AG08396 (cell line): ENCODE measurements at places on chromosomes 13 and 19.

GRCh38 chr13:91211510-91211909 is 136.0 kb upstream of the MIR17HG start:
- no peak for DNase-seq

- DNase-seq = no peak
Observed at GRCh38 chr19:32061315-32061714, 284.1 kb upstream of the ZNF507 start.

DNA sequence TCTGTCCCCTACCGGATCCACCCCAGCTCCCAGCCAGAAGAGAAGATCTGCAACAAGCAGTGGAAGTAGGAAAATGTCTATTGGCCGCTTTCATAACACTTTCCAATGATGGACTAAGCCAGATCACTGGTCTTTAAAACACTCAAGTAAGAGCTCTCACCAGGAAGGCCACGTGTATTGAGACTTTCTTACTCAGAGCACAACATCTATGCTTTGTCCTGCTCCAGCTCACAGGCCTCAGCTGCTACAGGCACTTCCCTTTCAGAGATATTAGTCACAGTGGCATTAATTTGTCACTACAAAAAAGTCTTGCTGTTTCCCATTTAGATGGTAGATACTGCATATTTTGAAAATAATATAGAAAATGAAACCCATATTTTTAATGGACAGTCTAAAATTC is 164.2 kb downstream of the ABCC4 start:
- DNase-seq = no peak

DNA sequence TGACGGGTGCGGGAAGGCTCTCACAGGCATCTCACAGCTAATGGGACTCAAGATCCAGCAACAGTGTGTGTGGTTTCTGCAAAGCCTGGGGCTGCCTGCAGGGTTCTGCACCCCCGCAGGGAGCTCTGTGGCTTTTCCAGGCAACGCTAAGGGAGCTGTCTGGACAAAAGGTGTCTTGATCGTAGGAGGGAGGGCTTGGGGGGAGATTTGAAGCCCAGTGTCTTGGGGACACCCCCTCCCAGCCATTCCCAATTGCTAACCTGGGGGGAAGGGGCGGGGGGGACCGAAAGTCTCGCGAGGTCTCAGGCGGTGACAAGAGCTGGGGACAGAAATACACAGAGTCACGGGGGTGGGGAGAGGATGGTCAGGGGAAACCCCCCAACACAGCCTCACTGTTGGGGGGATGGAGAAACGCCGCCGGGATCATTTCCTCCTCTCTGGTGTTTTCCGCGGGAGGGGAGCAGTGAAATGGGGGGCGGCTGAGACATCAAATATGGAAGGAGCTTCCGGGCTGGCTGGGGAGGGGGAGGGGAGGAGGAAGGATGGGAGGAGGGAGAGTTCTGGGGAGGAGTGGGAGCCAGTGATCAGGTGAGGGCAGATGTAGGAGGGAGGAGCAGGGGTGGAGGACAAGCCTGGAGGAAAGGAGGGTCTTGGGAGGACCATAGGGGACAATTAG is 13.3 kb downstream of the KCNC3 start:
- no peak for DNase-seq

- no peak for DNase-seq
Observed at GRCh38 chr13:113850722-113851479, 13.0 kb downstream of the GAS6 start.

GRCh38 chr13:103161476-103161875 is 95.3 kb upstream of the SLC10A2 start:
- no peak for DNase-seq

GRCh38 chr19:50835785-50836542 is 2.6 kb upstream of the KLK15 start:
- peak; percentile 93 for DNase-seq

DNA sequence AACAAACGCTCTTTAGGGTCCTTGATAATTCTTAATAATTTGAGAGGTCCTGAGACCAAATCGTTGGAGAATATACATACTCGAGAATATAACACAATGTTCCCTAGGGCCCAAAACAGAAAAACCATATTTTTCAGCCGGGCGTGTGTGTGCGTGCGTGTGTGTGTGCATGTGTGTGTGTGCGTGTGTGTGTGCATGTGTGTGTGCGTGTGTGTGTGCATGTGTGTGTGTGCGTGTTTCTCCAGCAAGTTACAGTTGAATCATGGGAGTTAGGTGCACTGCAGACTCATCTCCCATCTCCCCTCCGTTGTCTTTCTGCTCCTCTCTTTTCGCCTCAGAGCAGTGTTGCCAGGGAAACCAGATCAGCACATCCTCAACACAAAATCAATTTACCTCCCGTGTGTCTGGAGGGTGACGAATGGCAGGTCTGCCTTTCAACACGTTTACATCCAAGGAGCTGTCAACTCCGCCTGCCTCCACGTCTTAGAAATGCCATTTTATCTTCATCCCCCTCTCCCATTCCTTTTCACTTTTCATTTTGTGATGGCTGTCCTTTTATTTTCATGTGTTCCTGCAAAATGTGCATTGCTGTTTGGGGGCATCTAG is 8.3 kb upstream of the PNMA8B start:
- DNase-seq = no peak

DNA sequence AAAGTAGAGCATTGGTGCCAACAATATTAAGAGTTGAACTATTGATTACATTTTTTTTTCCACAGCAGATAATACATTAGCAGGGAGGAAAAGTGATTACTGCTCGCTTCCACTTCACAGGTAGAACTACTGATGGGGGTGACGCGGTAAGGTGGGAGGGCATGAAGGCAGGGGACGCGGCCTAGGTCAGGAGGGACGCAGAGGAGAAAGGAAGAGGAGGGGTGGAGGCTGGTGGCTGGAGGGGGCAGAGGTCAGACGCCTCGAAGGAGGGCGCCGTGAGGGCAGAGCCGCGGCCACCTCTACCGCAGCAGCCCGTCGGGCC is 287 bp upstream of the B3GLCT start:
- DNase-seq = no peak

GRCh38 chr19:22623841-22624221 is 10.3 kb upstream of the ZNF492 start:
- no peak for DNase-seq

GRCh38 chr19:38695317-38695683 is 47.9 kb downstream of the ACTN4 start:
- no peak for DNase-seq

- DNase-seq = no peak
Observed at GRCh38 chr19:39360599-39360998, 18.4 kb downstream of the SAMD4B start.

DNA sequence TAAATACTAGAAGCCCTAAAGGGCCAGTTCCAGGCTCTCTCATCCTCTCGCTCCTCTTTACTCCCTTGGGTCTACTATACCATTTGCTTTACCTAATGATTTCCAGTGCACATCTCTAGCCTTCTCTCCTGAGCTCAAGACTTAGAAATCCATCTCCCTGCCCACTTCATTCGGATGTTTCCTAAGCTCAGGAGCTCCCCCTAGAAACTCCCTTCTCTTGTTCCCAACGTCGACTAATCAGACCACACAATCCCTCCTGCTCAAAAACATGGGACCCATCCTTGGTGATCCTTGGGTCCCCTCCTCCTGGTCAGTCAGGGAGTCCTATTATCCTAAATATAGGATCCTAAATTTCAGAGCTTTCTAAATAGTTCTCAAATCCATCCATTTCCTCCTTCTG is 21.1 kb upstream of the STK24 start:
- DNase-seq = no peak

DNA sequence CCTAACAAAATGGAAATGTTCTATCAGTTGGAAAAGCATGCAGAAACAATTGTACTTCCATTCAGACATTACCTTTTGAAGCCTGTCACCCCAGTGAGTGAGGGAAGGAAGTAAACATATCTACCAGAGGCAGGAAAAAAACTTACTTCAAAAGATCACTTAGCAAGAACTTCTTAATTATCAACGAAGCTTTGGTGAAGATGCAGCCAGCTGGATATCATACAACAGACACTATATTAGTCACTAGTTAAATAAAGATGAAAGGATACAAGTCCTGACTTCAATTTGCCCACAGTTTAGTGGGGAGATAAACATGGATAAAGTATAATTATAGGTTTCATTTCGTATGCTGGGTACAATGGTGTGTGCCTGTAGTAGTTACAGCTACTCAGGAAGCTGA is 148.8 kb downstream of the TNFRSF19 start:
- no peak for DNase-seq

DNA sequence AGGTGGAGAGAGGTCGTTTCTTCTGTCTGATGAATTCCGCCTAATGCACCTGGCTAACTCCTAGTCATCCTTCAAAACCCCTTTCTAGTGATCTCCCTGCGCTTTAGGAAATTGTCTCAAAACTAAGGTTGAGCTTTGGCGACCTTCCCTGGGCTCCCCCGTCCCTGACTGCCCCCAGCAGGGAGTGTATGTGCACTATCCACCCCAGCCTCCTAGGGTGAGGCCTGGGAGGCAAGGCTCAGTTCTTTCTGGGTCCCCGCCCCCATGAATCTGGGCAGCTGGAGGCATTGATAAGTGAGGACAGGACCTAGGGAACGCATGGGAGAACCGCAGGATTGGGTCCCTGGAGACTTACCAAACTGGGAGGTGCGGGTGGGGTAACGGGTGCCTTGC is 378 bp downstream of the TLE6 start:
- no peak for DNase-seq

- DNase-seq = no peak
Observed at GRCh38 chr19:16024266-16025107, 51.8 kb upstream of the TPM4 start.

DNA sequence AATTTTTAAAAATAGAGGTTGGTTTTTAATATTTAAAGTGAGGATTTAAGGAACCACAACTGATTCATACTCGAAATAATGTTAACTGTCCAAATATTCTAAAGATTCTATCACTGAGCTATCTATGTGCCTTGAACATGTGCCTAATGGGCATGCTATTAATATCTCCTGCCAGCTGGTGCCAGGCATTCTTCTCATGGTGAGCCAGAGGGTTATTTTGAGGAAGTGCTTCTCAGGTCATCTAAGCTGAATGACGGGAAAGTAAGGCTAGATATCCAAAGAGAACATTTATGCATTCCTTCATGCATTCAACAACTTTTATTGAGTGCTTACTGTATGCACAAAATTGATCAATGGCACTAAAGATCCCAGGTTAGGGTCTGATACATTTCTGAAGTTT is 138.2 kb downstream of the PIBF1 start:
- DNase-seq = peak; percentile 16

GRCh38 chr19:41657157-41657556 is 30.3 kb upstream of the CEACAM4 start:
- no peak for DNase-seq

DNA sequence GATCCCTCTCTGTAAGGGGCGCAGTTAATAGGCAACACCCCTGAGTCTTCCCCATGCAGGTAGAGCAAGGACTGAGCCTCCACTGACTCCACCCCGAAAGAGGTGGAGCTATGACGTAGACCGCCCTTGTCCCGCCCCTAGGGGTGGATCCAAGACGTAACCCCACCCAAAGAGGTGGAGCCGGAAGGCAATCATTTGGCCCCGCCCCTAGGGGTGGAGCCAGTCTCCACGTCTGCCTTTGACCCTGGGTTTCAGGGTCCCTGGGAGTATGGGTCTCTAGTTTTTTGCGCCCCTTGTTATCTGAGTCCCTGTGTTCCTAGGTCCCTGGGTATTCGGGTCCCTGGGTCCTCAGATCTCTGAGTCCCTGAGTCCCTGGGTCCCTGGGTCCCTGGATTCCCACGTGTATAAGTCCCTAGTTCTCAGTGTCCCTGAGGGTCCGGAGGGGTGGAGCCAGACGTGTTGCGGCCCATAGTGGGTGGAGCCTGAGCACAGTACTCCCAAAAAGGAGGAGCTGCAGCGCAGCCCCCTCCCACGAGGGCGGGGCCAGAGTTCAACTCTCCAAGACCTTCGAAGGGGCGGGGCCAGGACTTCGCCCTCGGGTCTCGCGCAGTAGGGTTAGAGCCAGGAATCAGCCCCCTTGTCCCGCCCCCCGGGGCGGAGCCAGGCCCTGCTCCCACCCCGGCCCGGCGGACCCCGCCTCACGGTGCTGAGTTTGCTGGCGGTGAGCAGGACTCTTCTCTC is 5.3 kb downstream of the DENND1C start:
- DNase-seq = peak; percentile 88

DNA sequence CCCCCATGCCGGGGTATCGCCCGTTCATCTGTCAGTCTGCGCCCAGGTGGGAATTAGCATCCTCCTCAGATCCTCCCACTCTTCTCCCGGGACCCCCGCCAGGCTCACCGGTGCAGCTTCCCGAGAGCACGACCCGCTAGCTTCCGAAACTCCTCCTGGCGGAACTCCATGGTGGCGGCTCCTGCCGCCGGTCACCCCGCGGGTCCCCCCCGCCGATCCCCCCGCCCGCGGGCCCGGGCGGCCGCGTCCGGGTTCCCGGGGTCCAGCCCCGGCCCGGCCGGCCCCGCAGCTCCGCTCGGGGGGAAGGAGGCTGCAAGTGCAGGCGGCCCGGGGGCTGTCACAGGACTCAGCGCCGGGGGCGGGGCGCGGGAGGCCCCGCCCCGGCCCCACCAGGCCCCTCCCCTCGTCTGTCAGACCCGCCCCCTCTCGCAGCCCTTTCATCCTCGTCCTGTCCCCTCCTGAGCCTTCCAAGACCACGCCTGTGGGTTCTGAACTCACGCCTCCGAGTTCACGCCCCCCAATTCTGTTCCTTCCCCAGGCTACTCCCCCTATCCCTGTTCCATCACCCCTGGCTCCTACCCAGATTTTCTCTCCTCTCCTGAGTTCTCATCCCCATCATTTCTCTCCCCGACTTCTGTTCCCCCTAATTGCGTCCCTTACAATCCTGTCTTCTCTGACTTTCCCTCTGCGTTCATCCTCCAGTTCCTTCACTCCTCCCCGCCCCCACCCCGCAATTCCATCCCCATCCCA is at the start of gene SLC17A7:
TSS of gene SLC17A7 (minus strand) at position 318 of the 750 bp plus-strand sequence. CDS start at position 170, 148 bp downstream.
- DNase-seq = peak; percentile 67

- DNase-seq = no peak
Observed at GRCh38 chr13:37085606-37086005, 19.9 kb downstream of the CSNK1A1L start.

DNA sequence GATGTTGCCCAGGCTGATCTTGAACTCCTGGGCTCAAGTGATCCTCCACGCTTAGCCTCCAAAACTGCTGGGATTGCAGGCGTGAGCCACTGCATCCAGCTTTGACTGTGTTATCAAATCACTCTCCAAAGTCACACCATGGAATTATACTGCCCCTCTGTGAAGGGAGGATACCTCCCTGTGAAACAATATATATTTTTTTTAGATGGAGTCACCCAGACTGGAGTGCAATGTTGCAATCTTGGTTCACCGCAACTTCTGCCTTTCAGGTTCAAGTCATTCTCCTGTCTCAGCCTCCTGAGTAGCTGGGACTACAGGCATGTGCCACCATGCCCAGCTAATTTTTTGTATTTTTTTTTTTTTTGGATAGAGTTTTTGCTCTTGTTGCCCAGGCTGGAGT is 7.7 kb downstream of the TYK2 start:
- no peak for DNase-seq
